Natural killer cell treated with Interleukin-12 subunit alpha and Interleukin-12 subunit beta and Interleukin-15 and Interleukin-18, amount 100 ng/mL, for 72 hours (primary cell): ENCODE measurements at places on chromosomes 7 and 10. TPM values are rescaled to one million over a fixed set of nuclear protein-coding genes. Genes with fewer than 3 reads are reported as not detected.

PDZD7 gene
- total RNA-seq, result 0.62 TPM

GTPBP4 gene
- total RNA-seq, result 123 TPM

DEPP1 gene
- 0.31 TPM for total RNA-seq

IFIT2 gene
- 1.7 TPM for total RNA-seq

SFRP4 gene
- total RNA-seq, result not detected

OPN1SW gene
- not detected for total RNA-seq

DNA sequence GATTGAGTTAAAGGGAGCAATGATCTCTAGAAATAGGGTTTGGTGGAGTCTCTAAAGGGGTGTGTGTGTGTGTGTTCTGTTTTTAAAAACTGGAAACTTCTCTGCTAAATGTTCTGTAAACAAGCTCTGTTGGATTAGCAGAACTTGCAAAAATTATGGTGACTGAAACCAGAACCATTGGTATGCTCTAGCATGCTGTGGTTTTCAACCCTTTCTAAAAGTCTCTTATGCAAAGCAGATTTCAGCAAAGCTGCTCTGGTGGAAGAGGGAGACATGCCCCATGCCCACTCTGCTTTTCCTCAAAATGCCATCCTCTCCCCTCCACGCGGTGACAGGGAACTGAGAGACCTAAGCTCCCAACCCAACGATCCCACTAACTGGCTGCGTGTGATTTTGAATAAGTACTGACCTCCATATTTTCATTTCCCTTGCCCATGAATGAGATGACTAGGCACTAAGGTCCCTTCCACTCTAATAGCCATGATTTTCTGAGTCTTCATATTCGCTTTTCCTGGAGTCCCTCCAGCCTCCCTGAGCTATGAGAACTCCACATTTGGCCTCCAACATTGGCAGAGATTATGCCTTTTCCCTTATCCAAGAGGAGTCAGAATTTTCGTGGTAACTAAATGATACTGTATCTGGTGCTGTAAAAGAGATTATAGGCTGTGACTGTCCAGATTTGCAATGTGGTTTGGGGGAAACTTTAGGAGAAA lies 117.3 kb upstream of the PALS2 start:
- H3K4me1 ChIP-seq, result no peaks in the 10 kb centered on the region
- H3K36me3 ChIP-seq, result no peaks in the 10 kb centered on the region
- H3K27me3 ChIP-seq, result peaks cover 5% of the 10 kb centered on the region
- H3K4me3 ChIP-seq, result no peak overlapping the region
- DNase-seq, result no peak
- no peak overlapping the region for H3K27ac ChIP-seq

DNA sequence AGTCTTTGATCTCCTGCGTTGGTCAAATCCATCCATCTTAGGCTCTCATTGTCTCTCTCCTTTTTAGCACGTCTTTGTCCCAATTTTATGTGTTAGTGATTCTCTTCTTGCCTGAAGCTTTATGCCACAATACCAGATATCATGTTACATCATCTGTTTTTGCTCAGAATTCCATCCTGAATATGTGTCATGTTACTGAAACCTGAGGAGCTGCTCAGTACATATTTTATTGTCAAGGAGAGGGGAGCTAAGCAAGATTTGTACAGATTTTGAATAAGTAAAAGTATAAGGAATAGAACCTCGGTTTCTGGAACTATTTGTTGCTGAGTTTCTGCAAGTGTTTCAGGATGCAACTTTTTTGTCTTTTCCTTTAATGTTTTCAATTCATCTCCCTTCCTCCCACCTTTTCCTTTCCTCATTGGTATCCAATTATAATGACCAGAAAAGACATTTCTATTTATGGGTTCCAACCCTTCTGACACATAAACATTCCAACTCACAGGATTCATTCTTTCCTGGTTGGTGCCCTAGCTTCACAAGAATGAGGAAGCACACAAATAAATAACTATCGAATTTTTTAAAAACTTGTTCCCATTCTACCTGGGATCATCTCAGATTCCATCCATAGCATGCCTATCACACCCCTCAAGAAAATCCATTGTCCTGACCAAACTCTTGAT lies 291.8 kb downstream of the CRPPA start:
- H3K4me1 ChIP-seq, result no peaks in the 10 kb centered on the region
- H3K27me3 ChIP-seq, result no peaks in the 10 kb centered on the region
- H3K36me3 ChIP-seq, result peaks cover 5% of the 10 kb centered on the region
- H3K27ac ChIP-seq, result no peak overlapping the region
- H3K4me3 ChIP-seq, result no peak overlapping the region
- no peak for DNase-seq

DNA sequence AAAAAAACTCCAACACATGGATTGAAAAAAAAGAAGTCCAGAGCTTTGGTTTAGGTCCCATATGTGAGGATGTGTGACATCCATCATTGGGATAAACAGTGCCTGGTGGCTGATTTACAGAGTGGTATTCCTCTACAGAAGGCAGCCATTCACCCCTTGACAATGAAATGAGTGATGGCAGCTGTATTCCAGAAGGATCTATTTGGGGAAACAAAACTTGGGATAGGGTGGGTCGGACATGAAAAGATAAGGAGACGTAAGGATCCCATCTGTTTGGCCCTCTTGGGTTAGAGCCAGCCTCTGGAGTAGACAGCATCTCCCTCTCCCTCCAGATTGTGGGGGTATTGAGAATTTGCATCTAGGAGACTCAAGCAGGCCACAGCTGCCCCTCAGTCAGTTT lies 15.2 kb upstream of the CREB5 start:
- no peak overlapping the region for H3K4me3 ChIP-seq
- H3K27ac ChIP-seq, result no peak overlapping the region
- no peak for DNase-seq
- peaks cover 22% of the 10 kb centered on the region for H3K27me3 ChIP-seq
- no peaks in the 10 kb centered on the region for H3K36me3 ChIP-seq

- H3K36me3 ChIP-seq, result no peaks in the 10 kb centered on the region
- no peak overlapping the region for H3K27ac ChIP-seq
- no peaks in the 10 kb centered on the region for H3K4me1 ChIP-seq
- peaks cover 27% of the 10 kb centered on the region for H3K27me3 ChIP-seq
Observed at GRCh38 chr7:25801214-25801613, 350.8 kb upstream of the NFE2L3 start.

- H3K27me3 ChIP-seq, result peaks cover 18% of the 10 kb centered on the region
- no peak for DNase-seq
- H3K4me3 ChIP-seq, result no peak overlapping the region
- H3K4me1 ChIP-seq, result no peaks in the 10 kb centered on the region
Observed at GRCh38 chr10:78407966-78408365, 374.3 kb downstream of the RPS24 start.

DNA sequence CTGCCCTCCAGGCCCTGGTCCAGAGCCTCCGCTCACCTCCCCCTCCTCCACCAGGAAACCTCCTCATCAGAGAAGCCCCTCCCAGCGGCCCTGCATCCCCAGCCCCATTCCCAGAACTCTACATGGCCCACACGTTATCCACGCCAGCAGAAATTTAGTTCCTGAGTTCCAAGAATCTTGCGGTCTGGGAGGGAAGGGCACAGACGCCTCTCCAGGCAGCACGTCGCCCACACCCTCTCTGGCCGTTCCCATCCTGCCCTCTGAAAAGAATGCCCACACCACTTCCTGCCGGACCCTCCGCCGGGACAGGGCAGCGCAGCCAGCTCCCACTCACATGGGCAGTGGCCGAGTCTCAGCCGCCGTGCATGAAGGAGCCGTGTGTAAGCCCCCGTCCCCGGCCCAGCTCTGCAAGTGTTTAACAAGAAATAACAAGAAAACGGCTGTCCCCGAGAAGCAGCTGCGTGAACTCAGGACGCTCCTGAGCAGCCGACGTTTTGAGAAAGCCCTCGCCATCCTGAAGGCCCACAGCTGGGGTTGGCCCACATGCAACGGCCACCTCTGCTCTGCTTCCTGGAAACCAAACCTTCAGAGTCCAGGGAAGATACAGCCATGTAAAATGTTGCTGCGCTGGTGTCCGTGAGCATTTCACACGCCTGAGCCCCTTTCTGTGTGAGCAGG lies 17.4 kb downstream of the ADGRA1 start:
- H3K27me3 ChIP-seq, result peaks cover 7% of the 10 kb centered on the region
- peaks cover 12% of the 10 kb centered on the region for H3K36me3 ChIP-seq
- no peak overlapping the region for H3K27ac ChIP-seq
- DNase-seq, result no peak
- H3K4me1 ChIP-seq, result no peaks in the 10 kb centered on the region

- H3K36me3 ChIP-seq, result no peaks in the 10 kb centered on the region
- H3K4me1 ChIP-seq, result no peaks in the 10 kb centered on the region
- H3K27ac ChIP-seq, result no peak overlapping the region
- DNase-seq, result no peak
Observed at GRCh38 chr7:69237541-69237940, 360.7 kb upstream of the AUTS2 start.

- H3K4me1 ChIP-seq, result no peaks in the 10 kb centered on the region
- no peaks in the 10 kb centered on the region for H3K27me3 ChIP-seq
- no peak for DNase-seq
- H3K36me3 ChIP-seq, result no peaks in the 10 kb centered on the region
Observed at GRCh38 chr7:47221826-47222225, 360.1 kb downstream of the TNS3 start.

DNA sequence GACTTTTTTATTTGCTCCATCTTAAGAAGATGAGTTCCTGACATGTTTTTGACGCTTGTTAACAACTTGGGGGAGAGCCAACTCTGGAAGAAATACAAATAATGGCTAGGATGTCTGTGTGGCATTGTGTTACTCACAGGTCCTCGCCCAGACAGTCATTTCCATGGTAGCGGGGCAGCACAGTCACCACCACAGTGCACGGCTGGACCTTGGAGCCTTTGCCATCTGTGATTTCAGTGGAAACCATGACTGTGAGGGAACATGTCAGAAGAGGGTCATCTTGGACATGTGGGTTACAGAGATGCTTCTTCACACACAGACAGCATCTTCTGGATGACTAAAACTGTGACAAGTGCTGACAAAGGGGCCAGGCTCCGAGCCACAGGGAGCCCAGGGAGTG lies 74.5 kb downstream of the PKD1L1 start:
- H3K4me1 ChIP-seq, result no peaks in the 10 kb centered on the region
- H3K4me3 ChIP-seq, result no peak overlapping the region
- peaks cover 16% of the 10 kb centered on the region for H3K27me3 ChIP-seq
- no peak for DNase-seq
- no peaks in the 10 kb centered on the region for H3K36me3 ChIP-seq
- no peak overlapping the region for H3K27ac ChIP-seq

DNA sequence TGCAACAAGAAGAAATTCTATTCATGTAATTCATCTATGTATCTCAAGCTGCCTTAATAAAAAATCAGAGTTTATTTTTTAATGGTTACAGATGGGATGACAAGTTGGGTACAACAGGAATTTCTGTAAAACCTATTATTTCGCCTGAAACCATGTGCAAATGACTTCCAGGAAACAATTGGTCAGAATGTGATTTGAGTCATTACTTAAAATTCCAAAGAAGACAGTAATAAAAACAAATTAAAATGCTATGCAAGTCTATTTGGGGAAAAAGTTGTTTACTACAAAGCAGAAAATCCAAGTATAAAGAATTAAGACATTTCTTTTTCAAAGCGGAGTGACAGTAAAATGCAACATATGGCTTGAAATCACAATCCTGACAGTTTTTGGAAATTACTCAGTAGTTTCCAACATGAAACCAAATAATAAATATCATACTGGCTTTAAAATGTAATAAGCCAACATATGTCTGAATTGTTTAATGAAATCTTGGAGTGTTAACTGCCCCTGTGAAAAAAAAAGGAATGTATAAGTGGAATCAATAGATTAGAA lies 41.5 kb upstream of the SEMA3C start:
- no peaks in the 10 kb centered on the region for H3K27me3 ChIP-seq
- no peaks in the 10 kb centered on the region for H3K4me1 ChIP-seq
- no peaks in the 10 kb centered on the region for H3K36me3 ChIP-seq

GRCh38 chr10:125035136-125035535 lies 93.2 kb downstream of the ZRANB1 start:
- DNase-seq, result no peak
- no peaks in the 10 kb centered on the region for H3K36me3 ChIP-seq
- no peak overlapping the region for H3K4me3 ChIP-seq
- H3K27me3 ChIP-seq, result no peaks in the 10 kb centered on the region

GRCh38 chr10:122116331-122116730 lies 127.4 kb downstream of the TACC2 start:
- no peak overlapping the region for H3K4me3 ChIP-seq
- no peaks in the 10 kb centered on the region for H3K36me3 ChIP-seq
- H3K27me3 ChIP-seq, result peaks cover 47% of the 10 kb centered on the region
- no peak for DNase-seq
- H3K27ac ChIP-seq, result no peak overlapping the region

GRCh38 chr7:15252181-15252580 lies 309.6 kb downstream of the AGMO start:
- H3K4me1 ChIP-seq, result no peaks in the 10 kb centered on the region
- peaks cover 10% of the 10 kb centered on the region for H3K36me3 ChIP-seq
- H3K27me3 ChIP-seq, result no peaks in the 10 kb centered on the region
- H3K4me3 ChIP-seq, result no peak overlapping the region
- no peak for DNase-seq
- no peak overlapping the region for H3K27ac ChIP-seq

GRCh38 chr10:35986756-35987502 lies 344.8 kb upstream of the FZD8 start:
- DNase-seq, result no peak
- H3K27me3 ChIP-seq, result no peaks in the 10 kb centered on the region
- no peak overlapping the region for H3K27ac ChIP-seq
- no peaks in the 10 kb centered on the region for H3K36me3 ChIP-seq

DNA sequence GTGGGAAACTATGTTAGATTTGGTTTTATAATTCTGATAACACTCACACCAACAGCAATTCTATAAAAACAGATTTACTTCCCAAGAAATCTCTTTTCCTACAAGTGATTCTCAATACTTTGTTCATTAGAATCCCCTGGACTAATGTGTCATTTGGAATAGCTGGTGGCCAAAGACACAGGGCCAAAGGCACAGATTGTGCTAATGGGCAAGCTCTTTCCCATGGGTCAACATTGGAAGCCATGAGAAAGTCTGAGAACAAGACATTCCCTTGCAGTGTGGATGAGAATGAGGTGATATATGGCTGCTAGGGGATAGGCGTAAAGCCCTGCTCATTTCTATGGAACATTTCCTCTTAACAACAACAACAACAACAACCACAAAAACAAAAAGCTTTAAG lies 153.8 kb downstream of the AMPH start:
- H3K27ac ChIP-seq, result no peak overlapping the region
- H3K36me3 ChIP-seq, result peaks cover 15% of the 10 kb centered on the region
- H3K4me3 ChIP-seq, result no peak overlapping the region
- DNase-seq, result no peak
- peaks cover 3% of the 10 kb centered on the region for H3K4me1 ChIP-seq

DNA sequence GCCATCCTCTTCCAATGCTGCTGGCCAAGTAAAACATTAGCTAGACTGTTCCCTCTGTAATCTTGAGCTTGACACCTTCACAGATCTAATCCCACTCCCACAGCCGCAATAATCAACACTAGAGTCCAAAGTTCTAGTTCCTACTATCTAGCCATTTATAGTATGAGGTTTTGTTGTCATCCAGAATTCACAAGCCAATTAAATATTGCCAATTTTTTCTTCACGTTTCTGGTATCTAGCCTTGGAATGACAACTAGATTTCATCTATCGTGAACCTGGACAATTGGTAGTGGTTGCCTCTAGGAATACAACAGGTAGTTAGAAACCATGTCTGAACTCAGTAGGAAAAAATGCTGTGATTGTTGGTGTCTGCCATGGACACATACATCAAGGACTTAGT lies 10.4 kb downstream of the WASL start:
- H3K4me3 ChIP-seq, result no peak overlapping the region
- H3K27me3 ChIP-seq, result no peaks in the 10 kb centered on the region
- H3K27ac ChIP-seq, result no peak overlapping the region
- H3K4me1 ChIP-seq, result peaks cover 33% of the 10 kb centered on the region
